ENCODE measurements at places on chromosomes 2 and 18.
A peak's percentile ranks its signal among the peaks of the same experiment; 100 is the strongest.

DNA sequence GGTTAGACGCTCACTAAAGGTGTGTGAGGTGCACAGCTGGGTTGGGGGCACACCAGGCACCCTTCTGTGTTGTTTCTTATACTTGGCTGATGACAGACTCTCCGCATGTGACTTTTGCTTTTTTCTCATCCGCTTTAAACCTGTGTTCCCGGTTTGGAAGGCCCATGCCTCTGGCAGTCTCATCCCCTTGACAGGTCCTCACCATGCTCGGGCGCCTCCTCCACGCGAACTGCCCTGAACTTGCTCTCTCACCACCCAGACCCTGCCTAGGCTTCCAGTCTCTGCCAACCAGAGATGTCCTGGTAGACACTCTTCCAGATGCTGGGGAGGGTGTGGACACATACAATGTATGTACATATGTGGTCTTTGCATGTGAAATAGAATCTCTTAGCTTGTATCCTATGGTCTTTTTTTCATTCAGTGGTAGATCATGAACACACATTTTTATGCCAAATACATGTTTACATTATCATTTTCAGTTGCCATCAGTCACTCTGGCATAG lies 79.8 kb downstream of the LIMS1 start:
- DNase-seq: no peak

DNA sequence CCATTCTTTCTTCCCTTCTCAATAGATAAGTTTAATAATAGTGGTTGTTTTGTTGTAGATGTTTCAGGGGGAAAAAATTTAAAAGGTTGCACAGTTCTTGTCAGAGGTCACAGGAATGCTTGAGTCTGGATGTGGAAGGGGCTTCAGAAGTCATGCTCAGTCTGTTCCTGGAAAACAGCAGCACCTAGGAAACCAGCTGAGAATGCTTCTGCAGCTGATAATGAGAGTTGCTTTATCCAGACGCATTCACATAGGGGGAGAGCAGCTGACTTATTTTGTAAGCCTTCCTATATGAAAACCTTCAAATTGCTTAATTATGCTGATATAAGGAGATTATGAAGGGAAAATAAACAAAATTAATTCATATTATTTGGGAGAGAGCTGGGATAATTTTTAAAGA lies 235.5 kb downstream of the GULP1 start:
- DNase-seq: no peak

DNA sequence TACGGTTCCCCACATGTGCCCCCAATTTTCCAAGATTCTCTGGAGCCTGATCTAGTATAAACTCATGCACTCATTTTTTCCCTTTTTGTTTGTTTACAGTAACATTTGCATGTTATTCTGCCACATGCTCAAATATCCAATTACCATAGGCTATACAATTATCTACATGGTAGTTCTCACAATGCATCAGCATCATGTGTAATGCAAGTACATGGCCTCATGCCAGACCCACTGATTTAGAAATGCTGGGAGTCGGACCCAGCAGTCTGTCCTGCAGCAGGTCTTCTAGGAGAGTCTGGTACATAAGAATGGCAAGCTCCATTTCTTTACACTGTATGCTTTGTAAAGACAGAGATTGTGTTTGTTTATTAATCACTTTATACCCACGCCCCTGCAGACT lies 107.7 kb downstream of the CBLN2 start:
- DNase-seq: no peak

DNA sequence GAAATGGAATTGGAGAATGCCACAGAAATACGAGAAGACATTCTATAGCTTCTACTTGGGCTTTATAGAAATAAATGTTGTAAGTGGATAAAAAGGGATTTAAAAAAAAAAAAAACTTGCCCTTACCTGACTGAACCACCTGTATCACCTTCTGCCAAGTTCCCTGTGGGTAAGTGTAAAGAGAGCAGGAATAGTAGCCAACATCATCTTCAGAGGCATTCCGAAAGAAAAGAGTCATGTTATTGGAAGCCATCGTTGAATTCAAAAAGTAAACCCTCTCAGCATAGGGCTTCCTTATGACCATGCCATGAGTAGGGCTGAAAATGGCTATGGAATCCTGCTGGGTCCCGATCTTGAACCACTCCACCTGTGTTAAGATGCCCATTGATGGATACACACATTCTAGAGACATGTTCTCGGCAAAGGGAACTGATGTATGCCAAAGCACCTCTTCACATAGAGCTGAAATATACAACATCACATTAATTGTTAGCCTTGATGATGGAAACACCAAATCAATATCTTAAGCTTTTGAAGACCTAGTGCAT lies 991 bp downstream of the CD226 start:
- DNase-seq: no peak

DNA sequence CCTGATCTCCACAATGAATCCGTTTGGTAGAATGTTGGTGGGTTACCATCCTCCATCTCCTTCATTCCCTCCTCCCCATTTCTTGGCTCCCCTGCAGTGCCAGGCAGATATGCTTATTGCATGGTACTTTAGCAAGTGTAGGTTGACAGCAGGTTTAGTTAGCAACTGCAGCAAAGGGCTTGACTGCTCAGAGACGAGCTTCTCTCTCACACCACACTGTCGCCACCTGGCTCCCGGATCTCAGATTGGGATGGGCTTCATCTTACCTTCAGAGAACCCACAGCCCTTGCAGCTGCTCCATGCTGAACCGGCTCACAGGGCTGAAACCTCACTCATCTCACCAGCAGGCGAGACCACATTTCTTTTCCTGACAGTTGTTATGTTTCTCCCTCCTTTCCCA lies 88.8 kb downstream of the VWA3B start:
- no peak for DNase-seq

DNA sequence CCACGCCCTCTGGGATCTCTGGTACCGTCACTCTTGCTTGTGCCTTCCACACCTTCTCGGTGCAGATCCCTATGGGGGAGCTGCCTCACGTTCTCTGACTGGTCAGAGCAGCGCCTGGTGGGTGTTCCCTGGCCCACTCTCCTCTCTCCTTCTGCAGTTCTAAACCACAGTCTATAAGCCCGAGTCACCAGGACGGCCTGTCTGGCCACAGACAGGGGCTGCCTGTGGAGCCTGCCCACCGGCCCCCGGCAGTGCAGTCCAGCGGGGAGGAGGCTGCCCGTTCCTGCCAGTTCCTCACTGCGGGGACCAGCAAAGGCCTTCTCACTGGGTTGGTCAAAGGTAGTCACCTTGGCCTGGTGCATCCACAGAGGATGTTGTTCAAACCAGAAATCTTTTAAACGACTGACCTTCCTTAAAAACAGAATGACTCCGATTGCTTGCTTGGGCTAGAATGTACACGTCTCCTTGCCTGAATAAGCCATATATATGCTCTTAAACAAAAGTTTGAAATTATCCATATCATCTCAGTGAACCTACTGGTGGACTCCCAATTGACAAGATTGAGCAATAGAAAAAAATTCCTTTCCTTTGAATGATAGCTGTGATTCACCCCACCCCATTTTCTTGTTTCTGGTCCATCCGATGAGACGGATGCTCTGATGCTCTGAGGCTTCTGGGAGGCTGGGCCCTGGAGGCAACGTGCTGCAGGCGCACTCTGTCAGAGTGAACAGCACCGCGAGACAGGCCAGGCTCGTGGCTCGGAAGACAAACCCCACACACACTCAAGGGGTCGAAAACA lies 61.2 kb downstream of the RALBP1 start:
- DNase-seq: no peak

DNA sequence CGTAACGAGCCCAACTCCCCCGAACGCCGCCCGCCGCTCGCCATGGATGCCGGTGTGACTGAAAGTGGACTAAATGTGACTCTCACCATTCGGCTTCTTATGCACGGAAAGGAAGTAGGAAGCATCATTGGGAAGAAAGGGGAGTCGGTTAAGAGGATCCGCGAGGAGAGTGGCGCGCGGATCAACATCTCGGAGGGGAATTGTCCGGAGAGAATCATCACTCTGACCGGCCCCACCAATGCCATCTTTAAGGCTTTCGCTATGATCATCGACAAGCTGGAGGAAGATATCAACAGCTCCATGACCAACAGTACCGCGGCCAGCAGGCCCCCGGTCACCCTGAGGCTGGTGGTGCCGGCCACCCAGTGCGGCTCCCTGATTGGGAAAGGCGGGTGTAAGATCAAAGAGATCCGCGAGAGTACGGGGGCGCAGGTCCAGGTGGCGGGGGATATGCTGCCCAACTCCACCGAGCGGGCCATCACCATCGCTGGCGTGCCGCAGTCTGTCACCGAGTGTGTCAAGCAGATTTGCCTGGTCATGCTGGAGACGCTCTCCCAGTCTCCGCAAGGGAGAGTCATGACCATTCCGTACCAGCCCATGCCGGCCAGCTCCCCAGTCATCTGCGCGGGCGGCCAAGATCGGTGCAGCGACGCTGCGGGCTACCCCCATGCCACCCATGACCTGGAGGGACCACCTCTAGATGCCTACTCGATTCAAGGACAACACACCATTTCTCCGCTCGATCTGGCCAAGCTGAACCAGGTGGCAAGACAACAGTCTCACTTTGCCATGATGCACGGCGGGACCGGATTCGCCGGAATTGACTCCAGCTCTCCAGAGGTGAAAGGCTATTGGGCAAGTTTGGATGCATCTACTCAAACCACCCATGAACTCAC lies 673 bp downstream of the PCBP1 start:
- peak; percentile 52 for DNase-seq

- no peak for DNase-seq
Measured at GRCh38 chr2:59588286-59588685, 965.2 kb downstream of the BCL11A start.

DNA sequence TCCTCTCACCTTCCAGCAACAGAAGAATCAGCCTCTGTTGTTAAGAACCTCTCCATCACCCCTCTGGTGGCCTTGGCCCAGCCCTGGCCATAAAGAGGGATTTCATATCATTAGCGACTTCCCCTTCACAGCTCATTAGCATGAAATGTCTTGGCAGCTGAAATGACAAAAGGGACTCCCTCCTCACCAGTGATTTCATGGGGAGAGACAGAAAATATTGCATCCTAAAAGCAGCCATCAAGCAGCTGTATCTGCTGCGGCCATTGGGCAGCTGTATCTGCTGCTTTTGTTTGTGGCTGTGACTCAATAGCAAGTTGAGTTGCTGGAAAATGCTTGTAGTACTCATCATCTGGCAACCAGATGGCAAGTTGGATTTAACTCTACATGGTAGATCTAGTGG lies 105.9 kb upstream of the RMDN2 start:
- DNase-seq: peak; percentile 38

- peak; percentile 27 for DNase-seq
Measured at GRCh38 chr2:209526561-209526960, 102.7 kb downstream of the MAP2 start.

- no peak for DNase-seq
Measured at GRCh38 chr2:36554531-36554930, 43.4 kb downstream of the FEZ2 start.

- no peak for DNase-seq
Measured at GRCh38 chr2:211816754-211817153, 721.8 kb downstream of the ERBB4 start.

GRCh38 chr2:33264766-33265165 lies 211.7 kb upstream of the RASGRP3 start:
- no peak for DNase-seq

DNA sequence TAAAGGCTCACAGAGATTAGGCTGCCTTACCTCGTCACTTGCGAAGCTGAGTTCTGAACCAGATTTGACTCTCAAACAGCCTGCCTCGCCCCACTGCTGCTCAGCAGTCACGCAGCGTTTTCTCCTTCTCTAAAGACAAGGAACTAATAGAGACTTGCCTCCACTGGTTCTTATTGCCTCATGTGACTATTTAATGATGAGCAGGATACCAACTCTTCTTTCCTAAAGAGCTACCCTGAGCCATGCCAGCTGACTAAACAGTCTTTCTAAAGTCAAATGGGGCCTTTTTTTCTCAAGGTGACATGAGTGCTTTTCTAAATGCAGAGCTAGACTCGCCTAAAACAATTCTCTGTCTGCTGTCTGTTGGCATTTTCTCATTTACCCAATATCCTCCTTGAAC lies 147.5 kb downstream of the NCKAP5 start:
- DNase-seq: no peak

- peak; percentile 90 for DNase-seq
Measured at GRCh38 chr2:9538000-9538507, 17.6 kb downstream of the ADAM17 start.

DNA sequence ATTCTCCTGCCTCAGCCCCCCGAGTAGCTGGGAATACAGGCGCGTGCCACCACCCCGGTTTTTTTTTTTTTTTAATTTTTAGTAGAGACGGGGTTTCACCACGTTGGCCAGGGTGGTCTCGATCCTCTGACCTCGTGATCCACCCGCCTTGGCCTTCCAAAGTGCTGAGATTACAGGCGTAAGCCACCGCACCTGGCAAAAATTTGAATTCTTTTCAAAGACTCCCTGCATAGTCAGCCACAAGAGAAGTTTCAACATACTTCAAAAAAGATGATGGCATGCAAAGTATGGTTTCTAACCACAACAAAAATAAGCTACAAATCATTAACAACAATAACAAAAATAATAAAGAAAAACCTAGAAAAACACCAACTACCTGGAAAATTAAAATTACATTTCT lies 22.0 kb downstream of the HYCC2 start:
- no peak for DNase-seq

- DNase-seq: peak; percentile 61
Measured at GRCh38 chr2:241844066-241844728, 14.5 kb downstream of the PDCD1 start.

- DNase-seq: no peak
Measured at GRCh38 chr2:177314722-177315264, 50.3 kb upstream of the NFE2L2 start.

- no peak for DNase-seq
Measured at GRCh38 chr2:113922784-113923183, 32.9 kb downstream of the ACTR3 start.

GRCh38 chr18:6792391-6792790 lies 62.9 kb downstream of the ARHGAP28 start:
- no peak for DNase-seq

GRCh38 chr2:98550165-98550564 lies 58.1 kb downstream of the COA5 start:
- DNase-seq: no peak

- DNase-seq: peak; percentile 12
Measured at GRCh38 chr18:363301-364085, 95.6 kb upstream of the THOC1 start.

- DNase-seq: no peak
Measured at GRCh38 chr18:6745504-6746031, 16.1 kb downstream of the ARHGAP28 start.

- DNase-seq: no peak
Measured at GRCh38 chr2:83459456-83459855, 999.6 kb downstream of the SUCLG1 start.

Measured in KBM-7 (cell line).